ENCODE measurements at places on chromosomes 13 and 19.

- no peak for DNase-seq
These were observed 43.1 kb upstream of the STARD13 start for GRCh38 chr13:33328701-33329100.

GRCh38 chr13:31195616-31196015 lies 4.2 kb upstream of the B3GLCT start:
- DNase-seq: no peak

DNA sequence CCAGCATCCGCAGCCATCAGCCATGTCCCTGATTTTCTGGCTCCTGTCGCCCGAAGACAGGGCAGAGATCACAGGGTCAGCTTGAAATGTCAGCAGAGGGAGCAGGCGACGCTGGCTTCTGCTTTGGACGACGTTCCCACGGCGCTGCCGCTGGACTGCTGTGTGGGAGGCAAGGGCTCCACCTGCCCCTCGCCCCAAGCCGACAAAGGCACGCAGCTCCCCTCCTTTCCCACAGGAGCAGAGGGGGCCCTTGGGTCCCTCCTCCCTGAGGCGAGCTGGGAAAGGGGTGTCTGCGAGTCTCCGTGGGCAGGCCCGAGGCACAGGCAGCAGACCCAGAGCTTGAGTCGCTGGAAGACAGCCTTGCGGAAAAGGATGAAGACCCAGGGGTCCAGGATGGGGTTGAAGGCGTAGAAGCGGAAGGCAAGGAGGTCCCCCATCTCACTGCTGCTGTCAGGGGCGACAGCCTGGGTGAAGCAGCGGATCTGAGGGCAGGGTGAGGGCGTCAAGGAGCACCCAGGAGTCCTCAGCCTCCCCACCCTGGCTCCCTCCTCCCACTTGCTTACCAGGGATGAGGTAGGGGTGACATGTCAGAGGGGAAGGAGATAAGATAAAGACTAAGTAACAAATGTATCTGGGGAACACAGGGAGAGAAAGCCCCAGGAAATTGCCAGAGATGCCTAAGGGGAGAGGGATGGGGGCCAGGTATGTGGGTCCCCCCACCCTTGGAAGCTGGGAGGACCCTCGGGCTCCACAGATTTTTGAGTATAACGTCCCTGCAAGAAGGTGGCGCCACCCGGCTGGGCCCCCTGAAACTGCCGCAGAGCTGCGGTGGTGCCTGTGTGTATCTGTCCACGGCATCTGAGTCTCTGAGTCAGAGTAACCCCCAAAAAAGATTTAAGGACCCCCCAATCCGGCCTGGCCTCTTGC lies 3.4 kb downstream of the PTGIR start:
- no peak for DNase-seq

DNA sequence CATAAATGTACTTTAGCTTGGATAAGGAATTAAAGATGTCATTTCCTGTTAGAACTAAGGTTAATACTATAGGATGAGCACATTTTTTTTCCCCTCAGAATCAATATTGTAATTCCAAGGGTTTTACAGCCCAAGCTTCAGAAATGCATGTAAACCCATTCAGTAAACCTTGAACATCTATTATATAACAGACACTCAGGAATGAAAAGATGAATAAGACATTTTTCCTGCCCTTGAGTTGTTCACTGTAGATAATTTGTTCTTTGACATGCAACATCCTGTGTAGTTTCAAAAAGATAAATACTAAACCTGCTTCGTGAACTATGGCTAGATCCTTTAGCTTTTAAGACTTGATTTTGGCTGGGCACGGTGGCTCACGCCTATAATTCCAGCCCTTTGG lies 21.7 kb upstream of the KCTD4 start:
- no peak for DNase-seq

GRCh38 chr13:78674638-78675037 lies 15.7 kb upstream of the OBI1 start:
- DNase-seq: no peak

DNA sequence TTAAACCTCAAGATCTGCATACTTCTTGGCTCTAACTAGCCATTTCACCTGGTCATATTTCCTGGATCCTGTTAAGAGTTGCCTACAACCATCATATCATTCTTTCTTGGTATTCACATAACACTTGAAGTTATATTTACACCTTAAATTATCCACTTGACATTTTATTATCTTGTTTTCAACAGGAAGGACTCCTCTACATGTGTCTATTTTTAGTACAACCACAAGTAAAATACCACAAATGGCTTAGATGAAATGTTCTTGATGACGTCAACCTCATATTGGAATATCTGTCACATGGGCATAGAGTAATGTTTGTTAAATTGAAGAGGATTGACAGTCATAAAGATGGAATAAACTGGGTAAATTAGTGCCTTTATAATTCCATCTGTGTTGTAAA lies 9.4 kb downstream of the PCDH20 start:
- DNase-seq: no peak

DNA sequence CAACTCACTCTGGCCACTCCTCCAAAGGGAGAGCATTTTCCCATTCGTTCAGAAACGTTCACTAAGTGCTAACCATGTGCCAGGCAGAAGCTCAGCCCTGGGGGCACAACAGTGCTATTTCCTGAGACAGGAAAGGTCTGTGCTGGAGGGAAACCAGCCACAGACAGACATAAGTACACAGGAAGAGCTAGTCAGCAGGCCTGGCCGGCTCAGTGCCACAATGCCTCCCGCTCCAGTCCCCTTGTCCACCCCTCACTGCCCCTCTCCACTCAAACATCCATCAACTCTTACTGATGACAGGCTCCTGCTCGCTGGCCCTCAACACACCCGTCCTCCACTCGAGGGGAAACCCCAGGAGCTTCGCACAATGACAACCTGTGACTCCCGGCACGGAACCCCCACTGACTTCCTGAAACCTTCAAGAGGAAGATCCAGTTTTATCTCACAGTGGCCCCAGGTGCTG lies 11.3 kb upstream of the PLA2G4C start:
- DNase-seq: peak; percentile 22
